Stimulated activated CD8-positive, alpha-beta memory T cell treated with anti-CD3 and anti-CD28 coated beads, Interleukin-12 subunit alpha, Interleukin-12 subunit beta, amount 100 ng/mL, for 4 hours (primary cell): ENCODE measurements at places on chromosomes 12 and 14.

GRCh38 chr14:88473791-88474190 lies 81.0 kb downstream of the PTPN21 start:
- DNase-seq, result no peak

DNA sequence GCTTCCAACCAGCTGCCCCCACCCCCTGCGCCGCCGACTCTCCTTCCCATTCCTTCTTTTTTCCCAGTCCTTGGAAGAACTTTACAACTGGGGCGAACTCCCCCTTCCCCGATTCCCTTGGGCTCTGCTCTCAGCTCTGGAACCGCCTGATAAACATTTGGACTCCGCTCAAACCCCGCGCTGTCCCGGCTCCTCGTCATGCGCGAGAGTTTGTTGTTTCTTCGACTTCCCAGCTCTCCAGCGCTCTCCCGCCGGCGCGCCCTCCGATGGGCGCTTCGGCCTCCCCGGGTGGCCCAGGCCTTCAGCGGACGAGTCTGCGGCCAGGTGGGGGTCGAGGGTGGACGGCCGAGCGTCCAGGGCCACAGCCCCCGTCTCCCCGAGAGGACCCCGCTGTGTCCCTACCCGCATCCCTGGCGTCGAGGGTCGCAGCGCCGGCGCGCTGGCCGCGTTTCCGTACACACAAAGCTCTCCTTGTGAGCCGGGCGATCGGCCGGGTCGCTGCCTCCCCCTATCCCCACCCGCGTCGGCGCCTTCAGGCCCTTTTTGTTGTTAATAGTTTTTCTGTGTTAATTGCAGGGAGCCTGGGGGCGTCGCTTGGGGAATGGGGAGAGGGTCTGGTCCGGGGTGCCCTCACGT lies 847 bp downstream of the MMP14 start:
- DNase-seq, result no peak

DNA sequence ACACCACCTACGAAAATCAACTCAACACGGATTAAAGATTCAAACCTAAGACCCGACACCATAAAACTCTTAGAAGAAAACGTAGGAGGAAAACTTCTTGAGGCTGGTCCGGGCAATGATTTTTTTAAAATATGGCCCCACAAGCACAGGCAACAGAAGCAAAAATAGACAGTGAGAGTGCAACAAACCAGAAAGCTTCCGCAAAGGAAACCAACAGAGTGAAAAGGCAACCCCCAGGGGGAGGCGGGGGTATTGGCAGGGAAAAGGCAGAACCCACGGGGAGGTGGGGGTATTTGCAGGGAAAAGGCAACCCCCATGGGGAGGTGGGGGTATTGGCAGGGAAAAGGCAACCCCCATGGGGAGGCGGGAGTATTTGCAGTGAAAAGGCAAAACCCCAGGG lies 20.5 kb upstream of the FBRSL1 start:
- no peak for DNase-seq

GRCh38 chr14:81301371-81301770 lies 80.6 kb upstream of the GTF2A1 start:
- DNase-seq, result no peak

DNA sequence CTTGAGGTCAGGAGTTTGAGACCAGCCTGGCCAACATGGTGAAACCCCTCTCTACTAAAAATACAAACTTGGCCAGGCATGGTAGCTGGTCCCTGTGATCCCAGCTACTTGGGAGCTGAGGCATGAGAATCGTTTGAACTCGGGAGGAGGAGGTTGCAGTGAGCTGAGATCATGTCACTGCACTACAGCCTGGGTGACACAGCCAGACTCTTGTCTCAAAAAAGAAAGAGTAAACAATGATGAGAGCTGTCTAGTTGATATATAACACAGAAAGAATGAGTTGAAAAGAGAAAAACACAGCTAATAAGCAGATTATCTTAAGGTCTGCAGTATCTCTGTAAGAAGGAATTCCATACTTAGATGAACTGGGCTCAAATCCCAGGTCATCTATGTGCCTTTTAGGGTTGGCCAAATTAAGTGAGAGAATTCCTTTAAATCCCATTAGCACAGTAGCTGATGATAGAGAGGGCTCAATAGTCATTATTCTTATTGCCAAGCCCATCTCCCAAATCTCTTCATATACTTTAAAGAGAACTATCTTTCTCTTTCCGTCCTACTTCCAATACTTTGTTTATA lies 31.1 kb upstream of the STRAP start:
- DNase-seq, result no peak

GRCh38 chr12:28975564-28976340 lies 173.3 kb upstream of the FAR2 start:
- no peak for DNase-seq
